Liver (tissue), 10 donors: ENCODE measurements at places on chromosomes 6 and 20. TPM values are rescaled to one million over a fixed set of nuclear protein-coding genes. Genes with fewer than 3 reads are reported as not detected.

IL17A gene
- not detected for total RNA-seq

DNA sequence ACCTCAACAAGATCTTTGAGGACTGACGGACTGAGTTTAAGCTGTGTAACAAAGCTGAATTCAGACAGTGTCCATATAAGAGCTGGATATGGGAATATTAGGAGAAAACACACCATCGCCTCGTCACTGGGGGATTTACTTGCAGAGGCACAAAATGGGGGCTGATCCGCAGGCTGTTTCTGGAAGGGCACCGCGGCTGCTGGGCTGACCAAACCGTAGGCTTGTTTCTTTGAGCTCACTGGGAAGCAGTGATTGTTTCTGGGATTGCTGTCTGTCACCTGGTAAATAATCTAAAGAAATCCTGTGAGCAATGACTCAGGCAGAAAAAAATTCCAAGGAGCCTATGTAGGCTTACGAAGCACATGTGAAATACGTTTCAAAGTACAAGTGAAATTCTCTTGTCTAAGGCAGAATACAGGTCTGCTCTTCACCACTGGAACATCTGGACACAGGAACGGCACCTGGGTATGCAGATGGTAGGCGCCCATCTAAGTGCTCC is 63.9 kb upstream of the MPC1 start:
- no peaks in the 10 kb centered on the region for H3K36me3 ChIP-seq
- no peak overlapping the region for H3K4me3 ChIP-seq
- DNase-seq = no peak

TPMT gene
- 10.3 TPM for total RNA-seq

- no peaks in the 10 kb centered on the region for H3K27me3 ChIP-seq
- peaks cover 17% of the 10 kb centered on the region for H3K4me1 ChIP-seq
- H3K4me3 ChIP-seq = peak overlapping the region; percentile 82
- H3K27ac ChIP-seq = peak overlapping the region; percentile 96
- no peak for DNase-seq
Measured at GRCh38 chr20:3819411-3820047, 818 bp upstream of the AP5S1 start.

GRCh38 chr6:44806656-44807055 is 419.1 kb downstream of the CDC5L start:
- DNase-seq = no peak
- no peak overlapping the region for H3K4me3 ChIP-seq
- no peaks in the 10 kb centered on the region for H3K27me3 ChIP-seq
- H3K4me1 ChIP-seq = no peaks in the 10 kb centered on the region

DPPA5 gene
- not detected for total RNA-seq

DNA sequence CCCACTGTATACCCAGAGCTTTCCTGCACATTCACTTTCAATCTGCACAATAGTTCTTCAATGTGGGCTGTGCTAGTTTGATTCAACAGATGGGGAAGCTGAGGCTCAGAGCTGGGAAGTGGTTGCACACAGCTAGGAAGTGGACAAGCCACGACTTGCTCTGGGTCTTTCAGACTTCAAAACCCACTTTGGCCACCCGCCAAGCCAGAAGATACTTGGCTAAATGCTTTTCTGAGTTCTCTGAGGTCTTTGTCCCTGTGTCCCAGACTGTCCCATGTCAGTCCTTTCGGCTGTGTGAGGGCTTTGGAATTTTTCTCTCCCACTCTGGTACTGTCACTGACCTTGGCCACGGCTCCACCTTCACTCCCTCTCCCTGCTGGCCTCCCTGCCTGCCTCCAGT is 10.6 kb downstream of the PDYN start:
- no peak overlapping the region for H3K4me3 ChIP-seq
- H3K27me3 ChIP-seq = no peaks in the 10 kb centered on the region
- H3K4me1 ChIP-seq = no peaks in the 10 kb centered on the region
- H3K36me3 ChIP-seq = no peaks in the 10 kb centered on the region
- DNase-seq = no peak

GRCh38 chr6:37540390-37540789 is 40.7 kb upstream of the CCDC167 start:
- H3K4me1 ChIP-seq = no peaks in the 10 kb centered on the region
- no peak overlapping the region for H3K27ac ChIP-seq
- H3K36me3 ChIP-seq = no peaks in the 10 kb centered on the region
- H3K4me3 ChIP-seq = no peak overlapping the region
